Heart left ventricle (tissue), 16 donors: ENCODE measurements at places on chromosomes 5 and 9. TPM values are rescaled to one million over a fixed set of nuclear protein-coding genes. Genes with fewer than 3 reads are reported as not detected.

GRCh38 chr9:125329978-125330377 is 68.4 kb downstream of the GAPVD1 start:
- DNase-seq = no peak
- no peak overlapping the region for H3K4me3 ChIP-seq
- H3K4me1 ChIP-seq = no peaks in the 10 kb centered on the region

DNA sequence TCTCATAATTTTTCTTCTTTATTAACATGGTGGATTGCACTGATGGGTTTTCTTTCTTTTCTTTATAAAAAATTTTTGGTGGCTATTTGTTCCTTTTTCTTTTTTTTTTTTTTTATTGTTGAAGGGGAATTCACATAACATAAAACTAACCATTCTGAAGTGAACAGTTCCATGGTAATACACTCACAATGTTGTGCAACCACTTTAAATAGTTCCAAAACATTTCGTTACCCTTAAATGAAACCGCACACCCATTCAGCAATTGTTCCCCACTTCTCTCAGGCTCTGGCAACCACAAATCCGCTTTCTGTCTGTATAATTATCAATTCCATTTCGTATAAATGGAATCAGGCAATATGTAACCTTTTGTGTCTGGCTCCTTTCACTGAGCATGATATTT is 11.7 kb upstream of the SETX start:
- H3K36me3 ChIP-seq = no peaks in the 10 kb centered on the region
- no peaks in the 10 kb centered on the region for H3K4me1 ChIP-seq
- H3K27ac ChIP-seq = no peak overlapping the region

DNA sequence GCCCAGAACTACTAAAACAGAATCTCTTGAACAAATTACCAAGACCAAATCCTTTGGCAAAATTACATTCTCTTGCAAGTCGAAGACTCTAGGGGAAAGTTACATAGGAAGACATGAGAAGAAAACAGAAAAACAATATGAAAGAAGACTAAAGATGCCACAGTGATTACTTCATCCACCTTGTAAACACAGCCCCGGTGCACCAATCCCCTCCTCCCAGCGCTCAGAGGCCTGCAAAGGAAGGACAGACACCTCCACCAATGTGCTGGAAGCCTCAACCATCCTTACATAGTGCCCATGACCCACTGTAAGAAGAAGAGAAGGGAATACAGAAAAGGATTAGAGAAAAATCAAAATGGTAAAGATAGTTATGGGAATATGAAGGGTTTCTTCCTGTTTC is 218.5 kb downstream of the SPOCK1 start:
- no peaks in the 10 kb centered on the region for H3K27me3 ChIP-seq
- no peak overlapping the region for H3K4me3 ChIP-seq
- H3K4me1 ChIP-seq = peaks cover 23% of the 10 kb centered on the region
- H3K36me3 ChIP-seq = no peaks in the 10 kb centered on the region
- no peak for DNase-seq
- H3K27ac ChIP-seq = no peak overlapping the region

DNA sequence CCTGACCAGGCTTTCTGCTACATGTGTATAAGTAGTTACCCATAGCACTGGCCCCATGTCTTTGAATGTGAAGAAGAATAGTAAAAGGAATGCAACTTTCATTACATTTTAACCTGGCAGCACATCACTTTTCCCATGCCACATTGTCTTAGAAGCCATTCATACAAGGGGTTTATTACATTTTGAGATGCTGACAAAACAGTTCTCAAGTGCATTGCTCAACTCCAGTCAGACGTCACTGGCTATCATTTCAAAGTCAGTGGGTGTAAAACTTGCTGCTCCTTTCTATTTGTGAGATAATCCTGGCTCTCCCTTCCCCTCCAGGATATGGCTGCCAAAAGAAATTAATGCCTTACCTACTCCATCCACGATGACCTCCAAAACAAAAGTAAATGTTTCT is 97.0 kb upstream of the VCAN start:
- peaks cover 31% of the 10 kb centered on the region for H3K4me1 ChIP-seq
- H3K36me3 ChIP-seq = no peaks in the 10 kb centered on the region
- peak overlapping the region; percentile 9 for H3K27ac ChIP-seq
- DNase-seq = peak; percentile 37

GRCh38 chr5:156103155-156103885 is 223.6 kb upstream of the SGCD start:
- no peak overlapping the region for H3K27ac ChIP-seq
- H3K27me3 ChIP-seq = no peaks in the 10 kb centered on the region
- no peaks in the 10 kb centered on the region for H3K36me3 ChIP-seq
- DNase-seq = no peak
- H3K4me3 ChIP-seq = no peak overlapping the region
- H3K4me1 ChIP-seq = no peaks in the 10 kb centered on the region

Gene FRMD3
- 28.9 TPM for polyA plus RNA-seq

DNA sequence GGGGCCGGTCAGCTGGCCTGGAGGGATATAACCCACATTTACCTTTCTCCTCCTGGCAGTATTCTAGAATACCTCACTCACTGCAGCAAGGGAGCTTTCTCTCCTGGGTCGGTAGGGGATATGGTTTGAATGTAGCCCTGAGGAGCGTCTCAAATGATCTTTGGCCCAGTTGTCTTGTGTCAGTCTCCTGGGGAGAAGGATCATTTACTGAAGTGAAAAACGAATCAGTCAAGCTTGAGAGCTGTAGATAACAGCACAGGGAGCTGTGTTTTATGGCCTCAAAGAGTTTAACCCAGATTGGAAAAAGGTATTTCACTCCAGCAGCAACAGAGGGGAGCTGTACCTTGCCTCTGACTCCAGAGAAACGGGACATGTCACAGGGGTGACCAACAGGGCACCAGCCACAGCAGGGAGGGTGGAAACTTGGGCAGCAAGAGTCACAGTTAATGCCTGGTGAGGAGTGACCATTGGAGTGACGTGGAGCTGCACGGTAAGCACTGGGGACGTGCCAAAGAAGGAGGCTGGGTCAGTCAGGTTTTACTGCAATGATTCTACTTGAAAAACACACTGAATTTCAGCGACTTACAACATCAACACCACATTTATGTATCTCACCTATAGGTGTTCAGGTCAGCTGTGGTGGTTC is 29.8 kb upstream of the ZFR start:
- H3K4me3 ChIP-seq = no peak overlapping the region
- H3K36me3 ChIP-seq = no peaks in the 10 kb centered on the region
- no peaks in the 10 kb centered on the region for H3K4me1 ChIP-seq
- DNase-seq = no peak
- H3K27me3 ChIP-seq = no peaks in the 10 kb centered on the region
